ENCODE measurements at places on chromosomes 2 and 18. TPM values are rescaled to one million over a fixed set of nuclear protein-coding genes. Genes with fewer than 3 reads are reported as not detected.

Gene UGT1A3
- total RNA-seq, result not detected

DNA sequence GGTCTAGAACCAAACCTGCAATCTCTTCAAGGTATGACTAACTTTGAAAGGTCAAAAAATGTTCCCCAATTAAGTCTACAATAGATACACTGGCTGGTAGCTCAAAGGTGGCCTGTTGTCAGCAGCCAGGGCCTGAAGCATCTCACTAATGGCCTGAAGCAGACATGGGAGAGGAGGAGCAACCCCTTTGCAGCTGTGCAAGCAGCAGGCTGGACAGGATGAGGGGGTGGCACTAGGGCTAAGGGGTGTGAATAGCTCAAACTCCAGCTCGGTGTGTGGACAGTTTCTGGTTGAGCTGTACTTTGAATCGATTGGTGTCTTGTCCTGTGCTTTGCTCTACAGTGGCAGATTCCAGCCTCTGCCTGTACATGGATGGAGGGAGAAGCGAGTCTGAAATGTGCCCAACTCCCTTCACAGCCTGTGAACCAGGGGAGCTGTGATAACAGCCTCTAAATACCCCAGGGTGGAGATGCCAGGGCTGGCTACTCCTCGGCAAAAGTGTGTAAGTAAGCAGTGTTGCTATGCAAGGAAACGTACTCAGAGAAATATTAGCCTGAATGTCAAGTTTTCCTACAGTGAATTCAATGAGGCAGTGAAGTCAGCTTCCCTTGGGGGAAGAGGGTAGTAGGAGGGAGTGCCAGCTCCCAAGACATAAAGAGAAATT, 34.7 kb upstream of the DTNB start:
- DNase-seq, result no peak

Gene CYTIP
- not detected for total RNA-seq

DNA sequence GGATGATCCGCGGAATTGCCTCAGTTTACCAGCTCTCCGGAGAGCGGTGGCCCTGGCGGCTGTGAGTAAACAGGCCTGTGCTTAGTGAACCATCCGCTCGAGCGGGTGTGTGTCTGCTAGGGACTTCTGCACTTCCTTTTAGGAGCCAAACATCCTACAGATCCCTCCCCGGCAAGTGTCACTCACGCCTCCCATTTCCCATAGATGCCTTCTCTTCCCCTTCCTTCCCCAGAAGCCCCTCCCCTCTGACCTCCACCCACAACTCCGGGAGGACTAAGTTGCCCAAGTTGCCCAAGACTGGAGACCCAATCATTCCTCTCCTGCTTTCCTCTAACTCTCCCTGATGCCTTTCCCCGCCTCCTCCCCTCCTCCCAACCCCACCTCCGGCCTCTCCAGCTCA, 2.9 kb downstream of the C1QL2 start:
- DNase-seq, result no peak

Gene POTEC
- total RNA-seq, result not detected

GRCh38 chr2:213252206-213252605, 32.1 kb upstream of the SPAG16 start:
- DNase-seq, result no peak

DNA sequence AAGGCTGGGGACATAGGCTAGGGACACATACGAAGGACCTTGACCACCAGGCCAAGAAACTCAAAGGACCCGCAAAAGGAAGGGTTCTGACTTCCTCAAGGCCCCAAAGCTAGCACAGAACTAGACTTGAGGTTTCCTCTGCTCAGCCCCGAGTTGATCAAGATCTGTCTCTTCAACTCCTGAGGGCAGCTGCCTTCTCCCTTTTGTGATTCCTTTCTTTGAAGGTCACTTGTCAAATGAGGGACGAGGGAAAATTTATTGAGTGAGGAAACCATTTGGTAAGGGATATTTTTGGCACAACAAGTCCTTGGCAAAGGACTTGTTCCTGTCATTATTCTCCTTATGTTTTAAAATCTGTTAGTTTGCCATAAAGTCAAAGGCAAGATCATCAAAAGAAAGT, 12.3 kb upstream of the ROCK2 start:
- peak; percentile 21 for DNase-seq

Gene SERPINB3
- total RNA-seq, result not detected

Gene TMEM247
- total RNA-seq, result not detected

DNA sequence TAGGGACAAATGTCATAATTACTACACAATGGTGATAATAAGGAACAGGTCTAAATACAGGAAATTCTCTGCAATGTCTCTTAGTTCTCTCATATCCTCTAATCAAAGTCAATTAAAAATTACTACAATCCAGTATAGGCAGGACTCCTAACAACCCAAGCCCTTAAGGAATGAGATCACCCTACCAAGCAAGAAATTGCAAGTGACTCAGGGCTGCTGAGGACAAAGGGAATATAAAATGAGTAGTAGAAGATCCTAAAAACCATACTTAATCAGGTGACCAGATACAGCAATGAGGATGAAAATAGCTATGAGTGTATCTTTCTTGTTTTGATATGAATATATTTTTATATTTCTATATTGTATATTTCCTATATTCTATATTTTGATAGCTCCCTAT, 250.0 kb upstream of the DCC start:
- DNase-seq, result no peak

DNA sequence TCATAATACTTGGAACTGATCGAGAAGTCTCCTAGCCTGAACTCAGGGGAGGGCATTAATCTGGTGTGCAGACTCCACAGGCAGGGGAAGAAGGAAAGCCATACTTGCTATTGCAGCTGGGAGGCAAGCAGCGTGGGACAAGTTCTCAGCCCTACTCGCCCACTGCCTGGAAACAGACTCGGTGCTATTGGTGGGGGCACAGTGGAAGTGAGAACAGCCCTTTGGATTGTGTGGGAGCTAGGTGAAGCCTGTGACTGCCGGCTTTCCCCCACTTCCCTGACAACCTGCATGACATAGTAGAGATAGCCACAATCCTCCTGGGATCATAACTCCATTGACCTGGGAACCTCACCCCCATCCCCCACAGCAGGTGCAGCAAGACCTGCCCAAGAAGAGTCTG, 301.3 kb downstream of the RIT2 start:
- no peak for DNase-seq

GRCh38 chr18:37253394-37254235, 312.0 kb downstream of the CELF4 start:
- no peak for DNase-seq

DNA sequence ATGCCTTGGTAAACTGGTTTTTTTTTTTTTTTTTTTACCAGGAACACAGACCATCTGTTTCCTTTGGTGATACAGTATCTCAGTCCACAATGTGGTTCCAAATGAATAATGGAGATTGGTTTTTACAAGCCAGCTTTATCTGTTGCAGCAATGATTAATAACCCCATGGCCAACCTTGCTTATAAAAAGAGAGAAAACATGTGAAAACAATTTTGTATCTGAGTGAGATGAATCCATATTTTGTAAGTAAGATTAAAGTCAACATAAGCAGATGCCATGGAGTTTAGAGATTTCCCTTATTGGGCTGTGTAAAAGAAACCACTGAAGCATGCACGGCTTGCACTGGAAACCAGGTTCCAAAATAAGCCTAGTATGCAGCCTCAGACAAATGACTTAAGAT, 108.6 kb upstream of the CNTNAP5 start:
- no peak for DNase-seq

DNA sequence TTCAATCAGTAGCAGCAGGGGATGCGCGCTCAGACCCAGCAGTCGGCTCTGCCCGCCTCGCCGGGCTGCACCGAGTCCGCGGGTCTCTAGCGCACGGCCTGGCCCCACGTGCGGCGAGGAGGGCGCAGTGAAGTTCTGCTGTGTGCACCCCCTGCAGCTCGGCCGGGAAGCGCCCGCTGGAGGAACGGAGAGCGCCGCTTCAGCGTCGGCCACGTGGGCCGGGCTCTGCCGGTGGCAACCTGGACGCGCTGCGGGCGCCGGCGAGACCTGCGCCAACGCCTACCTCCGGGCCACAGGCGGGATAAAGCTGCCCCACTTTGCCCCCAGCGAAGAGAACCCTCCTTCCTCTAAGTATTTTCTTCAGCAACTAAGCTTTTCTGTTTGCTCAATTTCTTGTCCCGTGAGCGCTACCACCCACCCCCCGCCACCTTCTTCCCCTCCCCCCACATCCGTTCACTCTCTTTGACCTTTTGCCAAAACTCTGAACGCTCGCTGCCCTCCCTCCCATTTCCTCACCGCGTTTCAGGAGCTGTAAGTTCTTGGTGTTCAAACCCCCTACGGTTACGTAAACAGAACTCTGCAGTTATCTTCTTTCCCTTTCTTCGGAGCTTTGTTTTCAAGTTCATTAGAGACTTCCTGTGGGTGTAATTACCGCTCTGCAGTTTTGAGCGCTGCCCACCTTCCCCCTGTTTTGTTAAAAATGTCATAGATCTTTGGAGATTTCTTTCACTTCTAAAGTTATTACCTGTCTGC, 42.6 kb upstream of the EDAR start:
- peak; percentile 61 for DNase-seq

DNA sequence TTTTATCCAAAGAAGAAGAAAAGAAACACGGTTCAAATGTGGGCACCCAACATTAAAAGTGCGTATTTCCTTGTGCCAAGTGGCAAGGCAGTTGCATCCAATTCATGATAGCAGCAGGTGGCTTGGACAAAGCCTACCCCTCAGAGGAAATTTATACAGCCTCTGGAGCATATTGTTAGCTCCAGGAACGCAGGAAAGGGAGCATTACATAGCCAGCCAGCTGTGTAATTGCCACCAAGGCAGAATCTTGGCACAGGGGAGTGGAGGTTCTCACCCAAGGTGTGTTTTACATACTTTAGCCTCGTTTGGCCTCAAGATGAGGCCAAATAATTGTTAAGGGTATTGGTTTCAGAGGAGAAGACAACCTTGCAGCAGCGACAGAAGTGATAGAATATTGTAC, 526.9 kb downstream of the TMEM182 start:
- no peak for DNase-seq

Gene KLF11
- total RNA-seq, result 7.3 TPM

Gene CHRND
- not detected for total RNA-seq

Gene CAD
- total RNA-seq, result 24.0 TPM

- no peak for DNase-seq
Measured at GRCh38 chr2:118558846-118559245, 288.6 kb downstream of the EN1 start.

GRCh38 chr2:224442071-224442967, 40.4 kb upstream of the FAM124B start:
- DNase-seq, result peak; percentile 29

Gene COL6A3
- total RNA-seq, result 1.8 TPM

GRCh38 chr2:36338124-36338826, 17.3 kb upstream of the CRIM1 start:
- no peak for DNase-seq

Gene IL37
- not detected for total RNA-seq

- DNase-seq, result no peak
Measured at GRCh38 chr2:238754259-238754658, 93.6 kb upstream of the TWIST2 start.

Gene MC4R
- total RNA-seq, result not detected

GRCh38 chr2:33476131-33476792, at the start of gene RASGRP3:
Gene RASGRP3 (plus strand): TSS chr2:33476649. CDS start chr2:33515137, 38,488 bp downstream.
- peak; percentile 97 for DNase-seq

DNA sequence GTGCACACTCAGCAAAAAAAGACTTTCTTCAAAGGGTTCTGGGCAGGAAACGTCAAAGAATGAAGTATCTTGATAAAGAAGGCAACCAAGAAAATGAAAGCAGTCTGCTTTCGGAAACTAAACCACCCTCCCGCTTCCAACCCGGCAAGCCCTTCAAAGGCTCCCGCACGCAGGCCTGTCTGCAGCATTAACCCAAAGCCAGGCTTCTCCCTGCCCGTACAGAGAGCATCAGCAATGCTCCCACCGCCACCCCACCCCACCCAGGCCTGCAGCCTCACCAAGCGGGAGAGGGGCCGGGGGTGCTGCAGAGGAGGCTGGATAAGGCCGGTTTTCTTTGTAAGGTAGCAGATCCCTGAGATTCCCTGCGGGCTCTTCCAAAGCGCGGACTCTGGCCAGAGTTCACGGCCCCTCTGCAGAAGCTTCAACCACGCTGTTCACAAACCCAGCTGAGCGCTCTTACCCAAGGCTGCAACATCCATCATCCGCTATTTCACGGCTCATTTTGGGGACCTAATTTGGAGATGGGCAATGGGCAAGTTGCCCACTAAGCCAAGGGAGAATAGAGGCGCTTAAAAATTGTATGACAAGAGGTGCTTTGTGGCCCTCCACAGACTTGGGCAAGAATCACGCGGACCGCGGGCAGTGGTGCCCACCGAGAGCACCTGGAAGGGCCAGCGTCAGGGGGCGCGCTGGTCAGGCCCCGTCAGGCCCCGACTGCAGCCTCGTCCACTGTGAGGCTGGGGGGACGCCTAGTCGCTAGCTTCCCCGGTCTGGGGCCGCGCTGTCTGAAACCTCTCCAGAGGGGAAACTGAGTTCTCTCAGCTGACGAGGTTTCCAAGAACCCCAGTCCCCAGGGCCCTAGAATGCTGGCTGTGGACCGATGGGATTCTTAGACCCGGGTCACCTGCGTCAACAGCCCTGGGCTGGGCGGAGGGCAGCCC, 225.4 kb upstream of the ID2 start:
- no peak for DNase-seq

DNA sequence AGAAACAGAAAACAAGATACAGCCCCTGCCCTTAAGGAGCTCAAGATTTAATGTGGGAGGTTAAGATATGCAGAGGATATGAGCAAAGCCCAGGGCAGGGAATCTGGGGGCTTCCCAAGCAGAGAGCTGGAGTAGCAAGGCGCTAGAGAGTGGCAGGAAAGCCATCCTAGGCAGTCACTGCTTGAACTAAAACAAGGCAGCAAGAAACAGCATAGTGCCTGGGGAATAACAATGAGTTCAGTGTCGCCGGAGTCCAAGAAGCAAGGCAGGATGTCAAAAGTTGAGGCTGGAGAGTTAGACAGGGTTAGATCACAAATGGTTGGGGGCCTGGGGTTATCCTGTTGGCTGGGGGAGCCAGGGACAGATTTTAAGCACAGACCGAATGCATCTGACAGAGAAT, 24.6 kb downstream of the CDH2 start:
- DNase-seq, result no peak

Gene COL4A4
- under 0.01 TPM for total RNA-seq

- DNase-seq, result no peak
Measured at GRCh38 chr2:61534926-61535325, 3.2 kb downstream of the XPO1 start.

DNA sequence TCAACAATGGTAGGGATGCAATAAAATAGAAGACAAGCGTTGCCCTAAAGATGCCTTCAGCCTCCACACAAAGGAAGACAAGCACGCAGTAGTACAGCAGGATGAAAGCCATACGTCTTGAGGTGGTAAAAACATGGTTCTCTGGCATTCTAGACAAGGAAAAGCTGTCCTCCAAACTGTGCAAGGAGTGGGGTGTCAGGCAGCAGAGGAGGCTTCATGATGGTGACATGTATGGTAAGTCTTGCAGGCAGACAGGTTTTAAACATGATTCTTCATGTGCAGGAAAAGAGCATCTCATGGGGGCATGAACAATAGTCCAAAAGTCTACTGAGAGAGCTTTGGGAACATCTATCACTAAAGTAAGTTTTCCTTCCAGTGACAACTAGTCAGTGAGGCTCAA, 241.8 kb downstream of the STK39 start:
- DNase-seq, result no peak

DNA sequence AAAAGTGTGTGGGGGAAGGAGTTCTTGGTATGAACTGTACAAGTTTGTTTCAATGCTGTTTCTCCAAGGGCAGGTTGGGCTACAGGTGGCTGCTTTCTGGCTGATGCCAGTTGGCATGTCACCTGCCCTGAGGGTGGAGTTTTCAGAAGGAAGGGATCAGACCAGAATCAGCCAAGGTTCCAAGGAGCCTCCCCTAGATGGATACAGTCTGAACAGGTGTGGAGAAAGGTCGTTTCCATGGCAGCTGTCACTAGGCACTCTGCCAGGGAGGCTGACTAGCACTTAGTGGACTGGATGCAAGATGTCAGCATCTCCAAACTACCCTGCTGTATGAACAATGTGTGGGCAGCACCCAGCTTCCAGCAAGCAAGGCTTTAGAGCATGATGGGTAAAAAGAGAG, 444.4 kb upstream of the HNRNPA3 start:
- no peak for DNase-seq
